ENCODE measurements at places on chromosomes 6 and 20.

DNA sequence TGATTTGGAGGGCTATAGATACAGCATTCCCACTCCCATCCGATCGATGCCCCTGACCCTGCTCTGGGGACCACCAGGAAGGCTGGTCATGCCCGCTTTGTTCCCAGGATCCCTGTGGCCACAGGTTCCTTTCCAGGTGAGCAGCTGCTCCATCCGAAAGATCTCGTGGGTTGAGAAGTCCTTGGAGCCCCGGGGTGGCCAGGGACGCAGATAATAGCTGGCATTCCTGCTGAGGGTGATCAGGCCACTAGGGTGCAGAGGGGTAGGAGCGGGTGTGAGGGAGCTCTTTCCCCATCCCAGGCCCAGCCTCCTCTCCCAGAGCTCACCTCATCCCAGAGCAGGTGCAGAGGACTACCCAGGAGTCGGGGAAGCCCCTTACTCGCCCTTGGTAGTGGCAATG is 7.4 kb downstream of the ADAM33 start:
- DNase-seq: no peak

DNA sequence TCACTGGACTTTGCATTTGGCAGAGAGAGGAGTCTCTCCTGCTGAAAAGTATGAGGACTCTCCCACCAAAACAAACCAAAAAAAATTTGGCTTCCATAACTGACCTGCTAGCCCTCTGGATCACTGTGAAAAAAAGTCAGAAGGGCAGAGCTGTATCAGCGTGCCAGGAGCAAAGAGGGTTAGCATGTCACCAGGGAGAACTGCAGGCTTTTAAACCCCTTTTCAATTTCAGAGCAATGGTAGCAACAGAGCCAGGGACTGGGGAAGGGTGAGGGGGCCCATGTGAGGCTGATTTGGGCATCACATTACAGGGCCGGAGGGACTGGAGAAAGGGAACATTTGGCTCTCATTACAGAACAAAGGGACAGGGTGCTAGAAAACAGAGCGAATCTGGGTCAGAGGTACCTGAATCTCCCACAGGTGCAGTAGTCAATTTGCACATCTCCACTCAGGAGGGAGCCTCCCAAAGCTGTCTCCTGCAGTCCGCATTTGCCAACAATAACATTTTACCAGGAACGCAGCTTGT is 185.7 kb upstream of the EYA4 start:
- DNase-seq: no peak

GRCh38 chr6:147970970-147971369 is 371.7 kb upstream of the SASH1 start:
- no peak for DNase-seq

GRCh38 chr6:52972989-52973388 is 22.1 kb downstream of the GSTA4 start:
- DNase-seq: no peak

DNA sequence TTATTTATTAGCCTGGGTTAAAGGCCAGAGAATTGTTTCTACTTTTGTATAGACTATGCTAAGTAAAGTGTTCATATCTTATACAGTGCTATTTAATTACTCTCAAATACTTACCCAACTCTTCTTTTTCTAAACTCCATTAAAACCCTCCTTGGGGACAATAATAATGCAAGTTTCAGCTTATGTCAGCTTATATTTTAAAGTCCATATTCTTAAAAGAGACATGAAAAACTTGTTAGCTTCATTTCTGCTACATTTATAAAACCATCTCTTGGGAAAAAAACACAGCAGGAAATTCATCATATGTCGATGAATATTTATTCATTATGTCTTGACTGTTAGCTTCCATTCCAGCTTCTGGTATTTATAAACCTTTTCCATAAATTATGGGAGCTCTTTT is 71.9 kb upstream of the SDHAF4 start:
- DNase-seq: no peak

DNA sequence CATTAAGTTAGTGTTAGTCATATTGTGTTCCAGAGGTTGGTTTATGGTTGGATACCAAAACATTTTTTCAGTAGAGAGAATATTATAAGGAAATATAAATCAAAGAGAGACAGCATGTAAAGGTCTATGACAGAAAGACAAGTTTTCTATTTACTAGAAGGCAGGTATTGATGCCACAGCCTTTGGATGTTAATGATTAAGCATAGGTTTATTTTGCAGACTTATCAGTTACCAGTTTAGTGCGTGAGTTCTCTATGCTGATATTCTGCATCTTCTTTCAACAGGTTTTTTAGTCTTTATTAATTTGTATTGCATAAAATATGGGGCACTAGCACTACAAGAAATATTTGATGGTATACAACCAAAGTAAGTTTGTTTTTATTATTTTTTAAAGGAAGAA is 45.6 kb downstream of the CSE1L start:
- no peak for DNase-seq

DNA sequence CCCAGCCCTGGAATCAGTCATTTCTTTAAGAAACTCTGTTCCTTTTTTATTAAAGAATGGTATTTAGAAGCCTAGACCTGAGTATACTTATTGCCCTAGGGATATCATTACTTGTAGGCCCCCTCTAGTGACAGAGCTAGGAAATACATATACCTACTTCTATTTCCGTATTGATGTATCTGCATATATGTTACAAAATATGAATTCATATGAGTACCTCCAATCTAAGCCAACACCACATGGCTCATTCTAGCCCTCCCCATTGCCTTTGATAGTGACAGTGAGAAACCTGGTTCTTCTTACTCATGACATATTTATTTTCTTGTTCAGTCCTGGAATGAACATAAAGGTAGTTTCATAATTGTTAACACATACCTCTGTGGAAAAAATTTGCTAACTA is 137.2 kb downstream of the FARS2 start:
- no peak for DNase-seq

DNA sequence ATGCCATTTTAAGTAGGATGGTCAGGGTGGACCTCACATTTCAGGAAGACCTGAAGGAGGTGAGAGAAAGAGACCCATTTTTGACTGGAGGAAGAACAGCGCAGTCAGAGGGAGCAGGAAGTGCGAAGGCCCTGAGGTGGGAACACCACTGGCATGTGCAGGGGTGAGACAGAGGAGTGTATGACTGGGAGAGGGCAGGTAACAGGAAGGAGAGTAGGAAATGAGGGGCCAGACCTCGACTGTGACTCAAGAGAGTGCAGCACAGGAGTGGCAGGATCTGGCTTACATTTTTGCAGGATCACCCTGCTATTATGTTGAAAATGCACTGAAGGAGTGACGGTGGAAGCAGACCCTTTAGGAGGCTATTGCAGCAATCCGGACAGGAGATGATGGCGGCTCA is 117.7 kb upstream of the CDYL start:
- DNase-seq: no peak

DNA sequence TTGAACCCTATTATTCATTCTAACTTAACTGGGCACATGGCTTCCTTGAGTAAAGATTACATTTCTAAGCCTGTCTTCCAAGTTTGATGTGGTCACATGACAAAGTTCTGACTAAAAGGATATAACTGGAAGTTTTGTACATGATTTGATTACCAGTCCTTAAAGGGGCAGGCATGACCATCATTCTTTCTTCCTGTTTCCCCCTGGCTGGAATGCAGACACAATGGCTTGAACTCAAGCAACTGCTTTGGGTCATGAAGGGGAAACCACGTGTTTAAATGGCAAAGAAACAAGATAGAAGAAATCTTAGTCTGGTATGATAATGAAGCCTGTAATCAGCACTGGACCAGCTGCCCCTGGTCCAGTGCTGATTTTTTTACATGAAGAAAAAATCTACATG is 15.6 kb upstream of the SHLD1 start:
- DNase-seq: no peak

- no peak for DNase-seq
Measured at GRCh38 chr6:38549795-38550194, 89.9 kb downstream of the BTBD9 start.

DNA sequence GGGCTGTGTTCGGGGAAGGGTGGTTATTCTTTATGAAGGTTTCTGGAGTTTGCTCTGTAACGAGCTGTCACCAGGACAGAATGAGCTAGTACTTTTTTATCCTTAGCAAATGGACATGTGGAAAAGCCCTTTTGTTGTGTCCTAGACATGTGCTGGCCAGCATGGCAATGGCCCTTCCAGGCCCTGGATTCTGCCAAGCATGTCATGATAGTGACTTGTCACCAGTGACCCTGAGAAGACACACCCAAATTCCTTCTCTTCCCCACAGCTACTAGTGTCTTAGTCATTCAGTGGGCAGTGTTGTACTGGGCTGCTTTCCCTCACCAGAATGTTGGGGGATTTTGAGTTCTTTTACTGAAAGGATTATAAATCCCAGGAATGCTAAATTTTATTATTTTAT is 74.0 kb upstream of the XRN2 start:
- DNase-seq: no peak

DNA sequence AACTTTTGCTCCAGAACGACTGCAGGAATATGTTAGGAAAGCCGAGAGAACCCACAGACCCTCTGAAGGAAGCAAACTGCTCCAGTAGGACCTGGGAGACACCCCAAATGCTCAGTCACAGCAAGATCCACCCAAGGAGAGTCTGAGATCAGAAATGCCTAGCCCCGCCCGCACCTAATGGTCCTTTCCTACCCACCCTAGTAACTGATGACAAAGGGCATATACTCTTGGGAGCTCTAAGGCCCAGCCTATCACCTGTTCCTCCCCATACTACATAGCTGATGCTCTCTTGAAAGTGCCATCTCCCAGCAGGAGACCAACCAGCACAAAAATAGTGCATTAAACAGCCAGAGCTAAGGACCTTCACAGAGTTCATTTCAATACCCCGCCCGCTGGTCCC is 67.6 kb downstream of the CD2AP start:
- no peak for DNase-seq

DNA sequence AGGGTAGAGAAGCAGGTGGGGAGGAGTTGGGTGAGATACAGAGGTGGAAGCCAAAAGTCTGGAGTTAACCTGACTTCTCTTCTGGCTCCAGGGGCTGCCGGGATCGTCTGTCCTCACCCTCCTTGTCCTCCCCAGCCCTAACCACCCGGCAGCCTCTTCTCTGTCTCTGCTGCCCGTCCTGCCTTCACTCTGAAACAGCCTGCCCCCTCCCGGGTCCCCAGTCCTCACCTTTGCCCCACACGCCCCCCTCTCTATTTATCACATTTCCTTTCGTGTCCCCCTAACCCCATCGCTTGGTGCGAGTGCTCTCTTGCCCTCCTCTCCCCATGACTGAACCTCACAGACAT is 5.7 kb downstream of the RING1 start:
- DNase-seq: no peak

DNA sequence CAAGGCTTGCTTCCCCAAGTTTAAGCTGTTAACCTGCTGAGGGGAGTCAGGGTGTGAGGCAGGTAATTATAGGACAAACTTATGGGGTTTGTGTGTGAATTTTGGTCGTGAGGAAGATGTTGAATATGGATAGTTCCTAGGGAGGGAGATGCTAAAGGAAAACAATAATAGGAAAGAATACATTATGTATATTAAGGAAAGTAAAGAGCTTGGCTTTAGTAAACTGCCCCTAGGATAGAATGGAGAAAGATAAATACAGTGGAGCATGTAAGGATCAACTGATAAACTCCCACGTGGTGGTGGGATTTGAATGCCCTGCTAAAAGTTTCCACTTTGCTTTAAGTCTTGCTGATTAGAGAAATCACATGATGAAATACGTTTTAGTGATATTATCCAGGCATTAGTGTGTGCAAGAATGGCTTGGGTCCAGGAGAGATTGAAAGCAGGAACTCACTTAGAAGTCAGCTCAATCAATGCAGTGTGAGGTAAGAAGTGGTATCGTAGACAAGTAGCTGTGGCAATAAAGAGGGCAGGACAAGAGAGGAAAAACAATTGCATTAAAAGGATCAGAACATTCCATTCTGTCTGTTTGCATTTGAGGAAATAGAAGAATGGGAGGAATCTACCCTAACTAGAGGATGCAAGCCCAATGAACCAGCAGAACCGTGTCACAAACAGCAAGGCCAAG is 52.5 kb downstream of the RPS12 start:
- no peak for DNase-seq

DNA sequence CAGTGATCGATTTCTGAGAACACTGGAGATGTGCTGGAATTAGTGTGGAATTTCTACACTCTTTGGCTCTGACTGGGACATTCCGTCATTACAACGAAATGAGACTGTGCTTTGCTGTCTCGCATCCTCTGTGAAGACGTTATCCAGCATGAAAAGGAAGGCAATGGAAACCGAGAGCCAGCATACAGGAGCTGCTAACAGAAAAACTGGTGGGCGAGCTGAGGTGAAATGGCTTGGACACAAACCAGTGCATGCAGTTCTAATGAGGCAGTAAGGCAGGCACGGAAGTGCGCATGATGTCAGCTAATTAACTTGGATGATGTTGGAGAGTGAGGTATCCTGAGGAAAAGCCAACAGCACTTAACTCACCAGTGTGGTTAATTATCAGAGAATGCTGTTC is 202.8 kb upstream of the AGPAT4 start:
- DNase-seq: no peak

DNA sequence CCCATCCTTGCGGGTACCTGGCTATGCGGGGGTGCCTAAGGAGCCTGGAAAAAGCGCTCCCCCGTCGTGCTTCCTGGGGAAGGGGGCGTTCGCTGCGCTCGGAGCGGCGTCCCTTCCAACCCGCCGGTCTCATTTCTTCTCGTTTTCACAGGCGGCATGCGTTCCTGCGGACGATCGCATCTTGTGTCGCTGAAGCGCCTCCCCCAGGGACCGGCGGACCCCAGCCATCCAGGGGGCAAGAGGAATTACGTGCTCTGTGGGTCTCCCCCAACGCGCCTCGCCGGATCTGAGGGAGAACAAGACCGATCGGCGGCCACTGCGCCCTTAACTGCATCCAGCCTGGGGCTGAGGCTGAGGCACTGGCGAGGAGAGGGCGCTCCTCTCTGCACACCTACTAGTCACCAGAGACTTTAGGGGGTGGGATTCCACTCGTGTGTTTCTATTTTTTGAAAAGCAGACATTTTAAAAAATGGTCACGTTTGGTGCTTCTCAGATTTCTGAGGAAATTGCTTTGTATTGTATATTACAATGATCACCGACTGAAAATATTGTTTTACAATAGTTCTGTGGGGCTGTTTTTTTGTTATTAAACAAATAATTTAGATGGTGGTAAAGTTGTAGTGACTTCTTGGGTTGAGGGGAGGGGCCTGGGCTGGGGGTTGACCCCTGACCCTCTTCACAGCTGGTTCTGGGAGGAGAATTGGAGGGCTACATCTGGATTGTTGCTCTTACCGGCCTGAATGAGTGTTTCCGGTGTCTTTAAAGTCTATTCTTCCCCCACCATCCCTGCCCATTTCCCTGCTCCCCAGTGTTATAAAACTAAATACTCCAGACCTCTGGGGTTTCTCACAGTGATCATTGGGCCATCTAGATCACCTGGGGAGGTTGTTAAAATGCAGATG is 1.1 kb downstream of the ID1 start:
- no peak for DNase-seq

- no peak for DNase-seq
Measured at GRCh38 chr6:71707059-71707458, 179.3 kb upstream of the RIMS1 start.

All from stimulated activated CD8-positive, alpha-beta memory T cell treated with anti-CD3 and anti-CD28 coated beads, Interleukin-4, amount 100 ng/mL, for 1 hour (primary cell).